CD4-positive, alpha-beta T cell treated with Interleukin-4 for 4 hours (primary cell): ENCODE measurements at places on chromosomes 12 and 14.
A peak's percentile ranks its signal among the peaks of the same experiment; 100 is the strongest.

DNA sequence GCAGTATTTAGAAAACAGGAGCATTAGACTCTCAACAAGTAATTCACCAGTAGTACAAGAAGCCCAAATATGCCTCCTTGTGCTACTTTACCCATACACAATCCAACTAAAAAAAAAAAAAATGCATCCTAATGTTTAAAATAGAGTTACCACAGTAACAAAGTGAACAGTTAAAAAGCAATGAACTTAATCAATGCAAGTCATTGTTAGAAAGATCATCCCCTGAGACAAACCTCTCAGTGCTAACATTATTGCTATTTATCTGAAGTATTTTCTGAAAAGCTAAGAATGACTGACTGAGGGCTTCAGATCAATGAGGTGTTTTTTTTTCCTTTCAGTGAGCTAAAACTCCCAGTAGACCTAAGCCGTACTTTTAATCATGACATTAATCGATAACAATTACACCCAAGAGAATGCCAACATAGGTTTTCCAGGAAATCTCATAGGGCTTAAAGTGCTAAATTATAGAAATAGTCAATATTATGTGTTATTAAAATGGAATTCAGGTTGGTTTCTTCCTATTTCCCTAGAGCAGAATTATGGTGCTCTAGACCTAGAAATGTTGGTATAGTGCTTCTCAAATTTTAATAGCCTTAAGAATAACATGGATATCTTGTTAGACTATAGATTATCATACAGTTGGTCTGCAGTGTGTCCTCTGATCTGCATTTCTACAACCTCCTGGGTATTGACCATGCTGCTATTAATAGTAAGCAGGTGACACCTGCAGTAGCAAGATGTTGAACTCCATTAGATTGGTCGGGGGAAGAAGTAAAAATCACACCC, 123.0 kb downstream of the PRKD1 start:
- DNase-seq: no peak

DNA sequence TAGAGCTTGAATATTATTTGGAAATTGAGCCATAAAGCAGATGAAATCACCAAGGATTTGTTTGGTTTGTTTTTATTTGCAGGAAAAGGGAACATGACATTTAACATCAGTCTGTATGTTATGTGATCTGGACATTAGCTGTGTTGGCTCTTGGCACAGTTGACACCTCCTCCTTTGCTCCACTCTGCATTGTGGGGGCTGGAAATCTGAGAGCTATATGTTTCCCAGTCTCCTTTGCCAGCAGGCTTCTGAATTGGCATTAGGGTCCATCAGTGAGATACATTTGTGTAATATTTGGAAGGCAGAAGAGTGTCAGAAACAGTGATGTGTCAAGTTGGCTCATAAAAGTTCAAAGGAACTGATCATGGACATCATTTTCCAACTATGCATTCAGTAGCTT, 322.1 kb upstream of the ATP2B1 start:
- DNase-seq: no peak

DNA sequence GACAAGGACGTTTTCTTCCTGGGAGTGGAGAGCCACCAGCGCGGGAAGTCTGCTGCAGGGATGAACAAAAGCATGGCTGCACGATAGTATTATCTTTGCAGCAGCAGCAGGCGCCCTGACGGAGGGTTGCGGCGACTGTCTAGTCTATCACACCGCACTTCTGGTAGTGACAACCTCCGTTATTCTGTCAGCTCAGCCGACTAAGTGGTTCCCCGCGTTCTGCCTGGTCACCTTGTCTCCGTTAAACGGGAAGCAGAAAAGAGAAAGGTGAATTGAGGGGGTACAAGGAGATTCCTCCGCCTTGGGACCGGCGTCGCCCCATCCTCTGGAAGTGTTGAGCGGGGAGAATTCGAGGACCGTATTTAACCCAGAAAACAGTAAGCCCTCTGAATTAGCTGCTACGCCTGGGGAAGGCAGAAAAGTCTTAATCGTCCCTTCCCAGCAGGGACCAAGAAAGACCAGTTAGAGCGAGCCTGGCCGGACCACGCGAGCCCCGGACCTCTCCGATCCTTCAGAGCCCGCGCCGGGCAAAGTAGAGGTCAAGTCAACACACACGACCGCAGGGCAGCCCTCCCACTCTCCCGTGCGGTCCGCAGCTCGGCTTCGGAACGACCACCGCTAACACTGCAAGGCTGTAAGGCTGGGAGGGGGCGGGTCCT, 536 bp upstream of the DAAM1 start:
- peak; percentile 27 for DNase-seq

DNA sequence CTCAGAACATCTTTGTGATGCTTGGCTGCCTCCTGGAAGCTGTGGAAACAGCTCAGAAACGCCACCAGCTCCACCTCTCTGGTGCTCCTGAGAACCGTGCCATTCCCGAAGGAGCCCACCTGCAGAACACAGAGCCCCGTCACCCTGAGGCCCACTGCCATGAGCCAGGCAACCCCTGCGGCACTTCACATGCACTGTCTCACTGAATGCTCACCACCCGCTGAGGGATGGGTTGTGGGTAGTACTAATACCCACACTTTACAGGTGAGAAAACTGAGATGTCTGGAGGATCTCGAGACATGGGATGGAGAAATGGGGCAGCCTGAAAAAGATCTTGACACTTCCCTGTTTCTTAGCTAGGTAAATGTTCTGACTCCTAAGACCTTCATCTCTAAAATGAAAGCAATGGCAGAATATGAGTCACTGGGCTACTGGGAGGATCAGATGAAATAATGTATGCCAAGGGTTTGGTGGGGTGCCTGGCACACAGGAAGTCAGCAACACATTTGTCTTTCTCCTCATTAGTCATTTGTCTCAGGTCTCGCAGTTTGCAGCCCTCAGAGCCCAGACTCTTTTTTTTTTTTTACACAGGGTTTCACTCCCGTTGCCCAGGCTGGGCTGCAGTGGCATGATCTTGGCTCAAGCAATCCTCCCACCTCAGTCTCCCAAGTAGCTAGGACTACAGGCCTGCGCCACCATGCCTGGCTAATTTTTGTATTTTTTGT, 5.3 kb downstream of the OASL start:
- peak; percentile 92 for DNase-seq

- no peak for DNase-seq
Measured at GRCh38 chr12:52208424-52209165, 16.8 kb upstream of the KRT80 start.

DNA sequence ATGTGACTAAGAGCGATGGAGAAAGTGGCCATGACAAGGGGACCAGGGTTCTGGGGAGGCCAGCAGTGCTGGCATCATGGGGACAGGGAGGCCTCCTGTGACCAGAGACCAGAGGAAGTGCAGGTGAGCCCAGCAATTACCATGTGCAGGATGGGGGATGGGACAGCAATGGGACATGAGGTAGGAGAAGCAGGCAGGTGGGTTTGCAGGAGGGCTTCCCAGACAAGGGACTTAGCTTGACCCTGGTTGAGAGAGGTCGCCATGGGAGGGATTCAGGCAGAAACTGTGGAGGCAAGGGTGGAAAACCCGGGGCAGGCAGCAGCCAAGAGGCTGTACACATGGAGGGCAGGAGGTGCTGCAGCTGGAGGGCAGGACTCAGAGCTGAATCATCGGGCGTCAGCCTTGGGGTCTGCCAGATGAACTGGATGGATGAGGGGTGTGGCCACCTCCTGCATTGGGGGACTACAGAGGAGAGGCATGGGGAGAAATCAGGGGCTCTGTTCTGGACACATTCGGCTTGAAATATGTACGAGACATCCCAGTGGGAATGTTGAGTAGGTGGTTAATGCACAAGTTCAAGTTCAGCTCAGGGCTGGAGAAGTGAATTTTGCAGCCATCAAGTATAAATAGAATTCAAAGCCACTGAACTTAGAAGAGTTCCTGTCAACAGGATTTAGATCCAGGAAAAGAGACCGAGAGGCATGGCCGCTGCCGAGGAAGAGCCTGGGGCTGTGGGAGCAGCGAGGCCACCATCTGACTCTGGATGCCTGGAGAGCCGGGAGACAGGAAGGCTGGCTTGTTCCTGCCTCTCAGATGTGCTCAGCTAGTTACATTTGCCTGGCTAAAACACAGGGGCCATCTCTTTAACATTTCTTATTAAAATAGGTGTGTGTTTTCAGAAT, 36.6 kb downstream of the SFSWAP start:
- DNase-seq: no peak
